Stimulated activated CD8-positive, alpha-beta memory T cell treated with anti-CD3 and anti-CD28 coated beads, Interleukin-4, amount 100 ng/mL, for 4 hours (primary cell): ENCODE measurements at places on chromosomes 4 and X.

GRCh38 chr4:123701131-123701575 is 304.6 kb downstream of the SPRY1 start:
- no peak for DNase-seq

DNA sequence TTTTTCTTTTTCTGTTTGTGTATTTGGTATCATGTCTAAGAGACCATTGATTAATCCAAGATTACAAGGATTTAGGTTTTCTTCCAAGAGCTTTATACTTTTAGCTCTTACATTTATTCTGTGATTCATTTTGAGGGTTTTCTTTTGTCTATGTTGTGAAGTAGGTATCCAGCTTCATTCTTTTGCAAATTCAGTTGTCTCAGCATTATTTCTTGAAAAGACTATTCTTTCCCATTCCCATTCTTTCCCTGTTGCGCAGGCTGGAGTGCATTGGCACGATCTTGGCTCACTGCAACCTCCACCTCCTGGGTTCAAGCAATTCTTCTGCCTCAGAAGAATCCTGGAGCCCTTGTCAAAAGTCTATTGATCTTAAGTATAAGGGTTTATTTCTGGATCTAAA is 164.9 kb downstream of the NAA11 start:
- no peak for DNase-seq

- DNase-seq, result no peak
Measured at GRCh38 chrX:11533199-11533651, 132.5 kb downstream of the ARHGAP6 start.

GRCh38 chrX:3176439-3176820 is 135.2 kb downstream of the ARSF start:
- no peak for DNase-seq

GRCh38 chr4:120065974-120066516 is 603 bp downstream of the MAD2L1 start:
- no peak for DNase-seq

- no peak for DNase-seq
Measured at GRCh38 chr4:127920521-127920920, 39.8 kb downstream of the PLK4 start.

DNA sequence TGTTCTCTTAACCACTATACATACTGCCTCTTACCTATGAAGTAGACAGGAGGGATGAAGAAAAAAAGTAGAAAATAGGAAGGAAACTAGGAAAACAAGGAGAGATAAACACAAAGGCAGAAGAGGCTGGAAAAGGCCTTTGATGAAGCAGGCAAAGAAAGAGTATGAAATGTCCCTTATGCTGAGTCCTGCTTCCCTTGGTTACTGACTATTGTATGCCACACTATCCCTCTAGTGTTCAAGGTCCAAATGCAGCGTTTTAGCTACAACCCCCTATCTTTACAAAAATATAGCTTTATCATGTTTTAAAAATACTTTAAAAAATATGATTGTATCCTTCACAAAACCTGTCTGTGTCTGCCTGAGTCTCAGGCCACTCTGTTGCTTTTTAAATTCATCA is 233.1 kb downstream of the CAMK2D start:
- no peak for DNase-seq

DNA sequence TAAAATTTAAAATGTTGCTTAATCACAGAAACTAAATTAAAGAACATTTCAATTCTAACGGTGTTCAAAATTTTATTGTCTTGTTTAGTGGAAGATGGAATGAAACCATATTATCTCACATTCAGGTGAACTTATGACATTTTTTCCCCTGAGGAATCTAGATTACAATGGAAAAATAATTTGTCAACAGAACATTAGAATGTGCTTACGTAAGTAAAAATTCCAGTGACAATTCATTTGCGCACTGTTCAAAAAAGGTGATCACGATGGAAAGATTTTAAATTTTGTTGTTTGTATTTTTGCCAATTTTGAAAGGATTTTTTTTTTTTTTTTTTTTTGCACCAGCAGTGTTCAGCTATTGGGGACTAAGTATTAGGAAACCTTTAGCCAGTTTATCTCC is 23.3 kb upstream of the SORBS2 start:
- no peak for DNase-seq

DNA sequence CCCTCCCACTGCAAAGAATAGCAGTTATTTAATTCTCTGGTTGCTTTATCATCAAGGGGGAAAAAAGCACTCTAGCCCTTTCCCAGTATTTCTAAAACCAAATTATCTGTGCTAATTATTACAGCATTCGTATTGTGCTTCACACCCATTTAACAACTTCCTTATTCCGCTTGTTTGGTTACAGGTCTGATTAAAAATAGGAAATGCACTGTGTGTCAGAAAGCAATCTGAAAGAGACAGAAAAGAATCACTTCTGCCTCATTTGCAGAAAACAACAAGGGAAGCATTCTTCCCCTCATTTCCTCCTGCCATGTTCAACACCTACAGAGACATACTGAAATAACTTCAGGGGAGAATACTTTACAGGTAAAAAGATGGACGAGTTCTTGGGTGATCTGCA is 114.9 kb upstream of the MAP3K15 start:
- no peak for DNase-seq

GRCh38 chr4:129342819-129343408 is 247.0 kb downstream of the C4orf33 start:
- no peak for DNase-seq

GRCh38 chrX:67574696-67575095 is 30.9 kb downstream of the AR start:
- DNase-seq, result no peak

- DNase-seq, result no peak
Measured at GRCh38 chr4:54041100-54041499, 23.3 kb downstream of the CHIC2 start.

DNA sequence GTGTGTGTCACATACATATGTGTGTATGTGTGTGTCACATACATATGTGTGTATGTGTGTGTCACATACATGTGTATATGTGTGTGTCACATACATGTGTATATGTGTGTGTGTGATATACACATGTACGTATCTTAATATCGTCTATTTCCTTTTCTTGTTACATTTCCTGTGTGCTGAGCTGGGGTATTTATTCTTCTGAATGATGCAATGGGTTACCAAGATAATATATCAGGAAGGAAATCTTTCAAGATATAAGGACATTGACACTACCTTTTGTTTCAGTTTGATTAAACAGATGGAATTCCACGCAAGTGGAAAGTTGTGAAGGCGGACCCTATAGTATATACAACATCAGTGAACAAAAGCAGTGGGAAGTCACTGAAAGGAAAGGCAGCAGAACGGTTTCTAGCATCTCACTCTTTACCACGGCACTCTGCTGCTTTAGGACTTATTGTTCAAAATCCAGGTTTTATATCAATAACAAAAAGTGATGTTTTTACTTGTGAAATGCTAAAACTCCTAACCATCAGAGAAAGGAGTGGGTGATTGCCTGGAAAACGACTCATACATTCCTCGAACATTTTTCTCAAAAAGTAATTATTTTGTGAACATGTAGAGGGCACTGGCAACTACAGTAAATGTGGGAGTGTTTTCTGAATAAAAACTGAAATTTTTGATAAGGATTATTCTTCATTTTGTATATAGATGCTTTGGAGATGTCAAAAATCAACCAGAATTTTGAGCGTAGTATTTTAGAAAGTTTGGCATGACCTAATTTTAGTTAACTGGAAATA is 43.1 kb upstream of the IL21 start:
- no peak for DNase-seq

DNA sequence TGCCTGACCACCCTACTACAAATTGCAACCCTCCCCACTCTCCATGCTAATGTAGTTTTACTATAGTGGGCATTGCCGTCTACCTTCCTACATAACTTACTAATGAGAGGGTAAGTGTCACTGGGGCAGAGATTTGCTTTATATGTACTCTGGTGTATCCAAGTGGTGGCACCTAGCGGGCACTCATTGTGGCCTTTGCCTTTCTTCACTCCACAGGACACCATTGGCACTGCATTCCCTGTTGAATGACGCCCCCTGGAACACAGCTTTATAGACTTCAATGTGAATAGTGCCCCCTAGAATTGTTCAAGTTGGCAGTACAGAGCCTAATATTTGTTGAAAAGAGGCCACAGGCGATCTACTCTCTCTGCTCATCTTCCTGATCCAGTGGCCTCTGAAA is 215.8 kb downstream of the MID1IP1 start:
- no peak for DNase-seq

DNA sequence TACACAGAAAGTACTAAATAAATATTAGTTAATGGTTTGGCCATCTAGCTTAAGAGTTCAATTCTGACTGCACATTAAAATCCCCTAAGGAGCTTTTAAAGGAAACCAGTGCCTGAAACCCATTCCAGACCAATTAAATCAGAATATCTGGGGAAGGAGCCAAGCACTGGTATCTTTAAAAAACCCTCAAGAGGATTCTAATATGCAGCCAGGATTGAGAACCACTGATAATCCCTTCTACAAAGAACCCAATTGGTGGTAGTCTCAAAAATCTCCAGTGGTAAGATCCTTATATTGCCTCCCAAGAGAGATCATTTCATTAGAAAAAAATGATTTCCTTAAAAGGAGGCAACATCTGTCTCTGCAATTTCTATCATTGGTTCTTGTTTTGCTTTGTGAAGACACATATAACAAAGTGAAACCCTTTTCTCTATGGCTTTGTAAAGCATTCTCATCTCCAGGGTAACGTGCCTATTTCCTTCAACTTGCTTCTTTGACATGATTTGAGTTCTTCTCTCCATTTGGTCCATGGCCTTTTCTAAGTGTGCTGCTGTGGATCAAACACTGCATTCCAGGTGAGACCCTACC is 3.5 kb downstream of the GPR34 start:
- no peak for DNase-seq

DNA sequence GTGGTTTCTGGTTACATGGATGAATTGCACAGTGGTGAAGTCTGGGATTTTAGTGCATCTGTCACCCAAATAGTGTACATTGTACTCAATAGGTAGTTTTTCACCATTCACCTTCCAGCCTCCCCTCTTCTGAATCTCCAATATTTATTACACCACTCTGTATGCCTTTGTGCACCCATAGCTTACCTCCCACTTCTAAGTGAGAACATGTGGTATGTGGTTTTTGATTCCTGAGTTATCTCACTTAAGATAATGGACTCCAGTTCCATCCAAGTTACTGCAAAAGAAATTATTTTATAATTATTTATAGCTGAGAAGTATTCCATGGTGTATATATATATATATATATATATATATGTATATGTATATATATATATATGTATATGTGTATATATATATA is 155.8 kb downstream of the HHIP start:
- no peak for DNase-seq

- DNase-seq, result no peak
Measured at GRCh38 chr4:3613967-3614730, 81.9 kb upstream of the LRPAP1 start.

GRCh38 chr4:72857787-72858186 is 211.7 kb downstream of the COX18 start:
- DNase-seq, result no peak

DNA sequence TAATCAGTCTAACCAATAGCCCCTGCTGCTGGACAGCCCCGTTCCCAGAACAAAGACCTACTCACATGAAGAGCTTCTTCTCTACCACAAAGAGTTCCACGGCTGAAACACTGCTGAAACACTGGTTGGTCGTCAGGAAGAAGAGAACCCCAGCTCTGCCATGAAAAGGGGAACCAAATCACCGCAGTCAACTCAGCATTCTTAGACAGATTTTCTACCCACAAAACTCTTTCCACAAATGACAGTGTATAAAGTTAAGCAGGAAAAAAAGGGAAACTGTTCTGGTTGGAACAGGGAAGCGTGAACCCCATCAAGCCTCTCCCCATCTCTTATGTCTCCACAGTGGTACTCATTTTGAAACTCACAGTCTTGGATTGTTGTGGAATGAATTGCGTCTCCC is 57.3 kb downstream of the ABCG2 start:
- no peak for DNase-seq

DNA sequence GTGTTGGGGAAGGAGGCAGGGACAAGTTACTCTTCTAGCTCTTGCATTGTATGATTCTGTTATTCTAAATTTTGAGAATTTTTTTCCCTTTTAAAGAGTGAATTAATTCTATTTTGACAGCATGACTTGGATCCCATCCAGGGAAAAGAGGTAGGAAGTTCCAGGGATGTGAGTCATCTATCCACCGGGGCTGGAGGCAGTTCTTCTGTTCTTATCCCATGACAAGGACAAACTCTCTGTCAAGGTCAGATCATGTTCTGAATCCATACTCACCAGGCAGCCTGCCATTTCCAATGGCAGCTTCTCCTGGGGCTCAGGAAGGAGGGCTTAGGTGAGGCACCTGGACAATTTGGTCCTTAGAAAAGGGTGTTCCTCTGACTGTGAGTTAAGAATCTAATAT is 132.0 kb upstream of the MED14 start:
- no peak for DNase-seq

- DNase-seq, result no peak
Measured at GRCh38 chr4:37747772-37748330, 61.7 kb upstream of the RELL1 start.

- no peak for DNase-seq
Measured at GRCh38 chr4:7196736-7197135, 4.4 kb downstream of the SORCS2 start.

GRCh38 chrX:153520287-153520917 is 3.0 kb downstream of the ATP2B3 start:
- no peak for DNase-seq

GRCh38 chr4:15270201-15270600 is 157.6 kb upstream of the C1QTNF7 start:
- no peak for DNase-seq

DNA sequence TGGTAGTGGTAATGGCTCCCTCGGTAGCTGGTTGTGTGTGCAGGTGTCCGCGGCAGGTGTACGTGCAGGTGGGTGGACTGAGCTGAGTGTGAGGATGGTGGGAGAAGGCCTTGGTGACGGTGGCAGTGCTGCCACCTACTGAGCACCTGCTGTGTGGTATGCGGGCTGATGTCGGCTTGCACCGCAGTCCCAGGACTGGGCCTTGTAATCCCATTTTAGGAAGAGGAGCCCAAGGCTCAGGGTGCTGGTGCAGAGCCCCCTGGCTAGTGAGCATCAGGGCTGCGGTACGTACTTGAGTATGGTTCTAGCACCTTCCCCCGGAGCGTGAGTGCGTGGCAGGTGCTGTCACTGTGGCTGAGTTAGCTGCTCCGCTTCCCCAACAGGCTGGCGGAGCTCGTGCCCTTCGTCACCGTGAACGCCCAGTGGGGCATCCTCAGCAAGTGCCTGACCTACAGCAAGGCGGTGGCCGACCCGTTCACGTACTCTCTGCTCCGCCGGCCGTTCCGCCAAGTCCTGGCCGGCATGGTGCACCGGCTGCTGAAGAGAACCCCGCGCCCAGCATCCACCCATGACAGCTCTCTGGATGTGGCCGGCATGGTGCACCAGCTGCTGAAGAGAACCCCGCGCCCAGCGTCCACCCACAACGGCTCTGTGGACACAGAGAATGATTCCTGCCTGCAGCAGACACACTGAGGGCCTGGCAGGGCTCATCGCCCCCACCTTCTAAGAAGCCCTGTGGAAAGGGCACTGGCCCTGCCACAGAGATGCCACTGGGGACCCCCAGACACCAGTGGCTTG is 5.7 kb upstream of the CPZ start:
- DNase-seq, result no peak
